Pericardium fibroblast (primary cell): ENCODE measurements at places on chromosomes 3 and 15. TPM values are rescaled to one million over a fixed set of nuclear protein-coding genes. Genes with fewer than 3 reads are reported as not detected.

Gene NR2E3
- 0.12 TPM in 1 of 2 replicates, not detected in the other for total RNA-seq

Gene NKIRAS1
- 5.3 and 7.5 TPM in 2 replicates for total RNA-seq

Gene NTRK3
- 0.23 TPM in 1 of 2 replicates, not detected in the other for total RNA-seq

Gene SGO1
- total RNA-seq: 0.47 and 1.4 TPM in 2 replicates

Gene PLA2G4D
- total RNA-seq: not detected in 2 replicates

Gene HYKK
- 2.0 and 5.3 TPM in 2 replicates for total RNA-seq

Gene ZBTB47
- 28.9 and 34.1 TPM in 2 replicates for total RNA-seq

Gene ADAMTS9
- 5.9 and 6.8 TPM in 2 replicates for total RNA-seq
